ENCODE measurements at places on chromosomes 5 and 9.

DNA sequence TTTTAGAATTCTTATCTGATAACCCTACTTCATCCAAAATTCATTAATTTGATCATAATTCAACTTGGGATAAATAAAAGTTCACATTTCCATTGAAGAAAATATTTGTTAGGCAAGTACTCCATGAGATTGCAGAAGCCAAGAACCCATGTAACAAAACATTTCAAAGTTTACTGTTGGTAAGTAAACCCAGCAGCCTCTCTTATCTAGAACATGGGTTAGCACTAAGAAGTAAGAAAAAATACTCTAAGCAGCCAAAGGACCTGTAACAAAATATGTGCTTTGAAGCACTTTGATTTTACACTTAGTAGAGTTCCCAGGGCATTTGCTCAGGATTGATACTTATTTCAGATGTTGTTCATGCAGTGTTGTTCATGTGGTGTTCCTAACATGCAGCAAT is 8.7 kb downstream of the MAP3K1 start:
- DNase-seq: no peak

DNA sequence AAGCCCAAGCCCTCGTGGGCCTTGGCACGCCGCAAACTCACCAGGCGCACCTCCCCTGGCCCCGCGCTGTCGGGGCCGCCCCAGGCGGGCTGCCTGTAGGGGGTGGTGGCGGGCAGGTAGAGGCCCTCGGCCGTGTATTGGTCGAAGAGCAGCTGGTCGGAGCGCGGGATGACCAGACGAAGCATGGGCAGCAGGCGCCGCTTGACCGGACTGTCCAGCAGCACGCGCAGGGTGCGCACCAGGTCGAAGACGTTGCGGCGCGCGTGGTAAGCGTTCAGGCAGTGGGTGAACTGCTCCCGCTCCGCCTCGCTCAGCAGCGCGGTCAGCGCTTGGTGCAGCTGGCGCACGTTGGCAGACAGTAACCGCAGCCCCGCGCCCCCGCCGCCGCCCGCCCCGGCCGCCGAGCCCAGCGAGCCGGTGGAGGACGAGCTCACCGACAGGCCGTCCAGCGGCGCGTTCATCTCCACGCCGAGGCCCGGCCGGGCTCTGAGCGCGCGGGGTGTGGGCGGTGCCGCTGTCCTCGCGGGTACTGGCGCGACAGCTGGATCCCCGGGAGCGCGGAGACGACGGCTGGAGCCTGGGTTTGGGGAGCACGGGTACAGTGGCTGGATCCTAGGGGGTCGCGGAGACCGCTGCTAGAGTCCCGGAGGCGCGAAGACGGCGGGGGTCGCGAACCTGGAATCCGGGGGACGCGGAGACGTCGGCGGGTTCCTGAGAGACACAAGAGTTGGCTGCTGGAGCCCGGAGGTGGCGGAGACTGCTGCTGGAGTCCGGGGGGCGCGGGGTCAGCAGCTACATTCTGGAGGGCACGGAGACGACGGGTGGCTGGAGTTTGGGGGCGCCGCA is 709 bp downstream of the WHRN start:
- DNase-seq: no peak

GRCh38 chr9:127495884-127496555 is 44.7 kb downstream of the LRSAM1 start:
- no peak for DNase-seq

- no peak for DNase-seq
These were observed 48.4 kb upstream of the FUBP3 start for GRCh38 chr9:130530938-130531337.

GRCh38 chr5:115831163-115831768 is 10.1 kb downstream of the ATG12 start:
- DNase-seq: no peak
